ENCODE measurements at places on chromosomes 5 and 9. TPM values are rescaled to one million over a fixed set of nuclear protein-coding genes. Genes with fewer than 3 reads are reported as not detected.
A peak's percentile ranks its signal among the peaks of the same experiment; 100 is the strongest.

- DNase-seq, result no peak
These were observed 16.8 kb downstream of the PIP5K1B start for GRCh38 chr9:68721666-68722330.

DNA sequence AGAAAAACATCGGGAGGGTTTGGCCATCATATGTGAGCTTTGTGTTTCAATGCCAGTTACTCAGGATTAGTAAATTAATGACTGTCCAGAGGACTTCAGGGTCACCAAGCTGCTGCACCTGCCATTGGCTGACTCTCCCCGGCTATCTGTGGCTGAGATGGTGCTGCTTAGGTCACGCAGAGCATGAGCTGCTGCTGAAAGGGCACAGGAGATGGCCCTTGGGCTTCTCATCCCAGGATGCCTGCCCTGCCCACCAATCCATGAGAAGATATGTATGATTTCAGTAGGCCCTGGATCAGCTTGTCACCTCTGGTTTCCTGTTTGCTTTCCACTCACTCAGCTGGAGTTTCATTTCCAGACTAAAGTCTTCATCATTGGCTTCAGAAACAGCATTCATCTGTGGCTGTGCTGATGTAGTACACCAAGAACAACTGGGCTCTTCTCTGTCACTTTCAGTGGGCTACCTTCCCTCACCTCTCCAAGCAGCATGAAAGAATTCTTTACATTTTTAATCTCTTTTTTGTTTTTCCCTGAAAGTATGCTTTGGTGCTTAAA is 2.4 kb upstream of the CATSPER3 start:
- DNase-seq, result no peak

DNA sequence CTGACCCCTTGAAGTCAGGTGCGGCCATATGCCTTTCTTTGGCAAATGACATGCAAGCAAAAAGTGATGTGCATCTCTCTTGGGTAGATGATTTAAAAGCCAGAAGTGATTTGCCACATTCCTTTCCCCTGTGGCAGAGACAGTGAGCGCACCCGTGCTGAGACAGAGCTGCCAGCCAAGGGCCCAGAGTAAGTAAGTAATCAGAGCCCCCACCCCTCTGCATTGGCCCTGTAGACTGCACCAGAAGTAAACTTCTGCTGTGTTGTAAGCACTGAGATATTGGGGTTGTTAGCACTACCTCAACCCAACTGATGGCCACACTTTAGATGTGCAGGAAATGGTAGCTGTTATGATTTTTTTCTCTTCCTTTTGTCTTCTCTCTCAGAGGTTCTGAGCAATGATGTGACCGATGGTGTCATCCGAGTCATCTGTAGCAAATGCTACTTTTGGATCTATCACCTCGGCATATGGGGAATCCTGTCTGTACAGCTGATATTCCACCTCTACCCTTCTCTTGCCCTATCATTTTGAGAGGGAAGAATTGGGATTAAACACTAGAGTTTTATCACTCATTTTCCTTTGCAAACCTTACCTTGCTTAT is 58.0 kb downstream of the DOCK2 start:
- DNase-seq, result no peak

DNA sequence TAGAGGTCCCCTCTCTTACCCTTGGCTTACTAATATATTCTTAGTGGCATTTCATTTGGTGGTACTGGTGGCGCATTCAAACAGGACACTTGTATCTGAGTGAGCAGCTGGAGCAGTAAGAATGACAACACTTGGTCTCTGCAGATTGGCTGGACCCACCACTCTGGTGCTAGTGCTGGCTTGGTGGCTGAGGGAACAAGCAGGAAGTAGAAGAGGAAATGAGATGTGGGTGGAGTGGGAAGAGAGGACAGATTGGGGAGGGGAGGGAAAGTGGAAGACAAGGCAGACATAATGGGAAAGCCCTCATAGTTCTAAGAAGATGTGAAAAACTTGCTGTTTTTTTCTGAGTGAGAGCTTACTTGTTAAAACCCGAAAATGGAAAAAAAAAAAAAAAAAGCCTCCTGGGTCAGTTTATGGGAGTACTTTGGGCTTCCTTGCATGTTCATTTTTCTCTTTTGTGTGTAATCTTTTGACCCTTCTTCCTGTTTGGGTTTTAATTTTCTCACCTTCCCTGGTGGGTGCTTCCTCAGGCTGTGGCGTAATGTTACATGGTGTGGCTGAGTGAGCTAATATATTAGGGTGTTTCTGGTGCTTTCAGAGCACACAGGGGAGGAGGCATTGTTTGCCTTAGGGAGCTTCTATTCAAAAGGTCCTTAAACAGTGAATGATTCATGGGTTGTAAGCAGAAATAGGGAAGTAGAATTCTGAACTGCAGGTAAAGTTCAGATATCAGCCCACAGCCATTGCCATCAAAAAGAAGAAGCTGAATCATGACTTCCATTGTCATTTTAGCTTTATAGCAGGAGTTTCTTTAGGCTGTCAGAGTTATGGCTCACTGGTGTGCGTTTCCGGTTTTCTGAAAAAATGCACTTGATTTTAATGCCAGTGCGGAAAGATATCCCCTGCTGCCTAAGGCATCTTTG is 52.3 kb downstream of the TLE4 start:
- no peak for DNase-seq

- DNase-seq, result no peak
These were observed 222.9 kb upstream of the EFNA5 start for GRCh38 chr5:107893642-107894041.

- no peak for DNase-seq
These were observed 173.3 kb downstream of the PSAT1 start for GRCh38 chr9:78470216-78470615.

DNA sequence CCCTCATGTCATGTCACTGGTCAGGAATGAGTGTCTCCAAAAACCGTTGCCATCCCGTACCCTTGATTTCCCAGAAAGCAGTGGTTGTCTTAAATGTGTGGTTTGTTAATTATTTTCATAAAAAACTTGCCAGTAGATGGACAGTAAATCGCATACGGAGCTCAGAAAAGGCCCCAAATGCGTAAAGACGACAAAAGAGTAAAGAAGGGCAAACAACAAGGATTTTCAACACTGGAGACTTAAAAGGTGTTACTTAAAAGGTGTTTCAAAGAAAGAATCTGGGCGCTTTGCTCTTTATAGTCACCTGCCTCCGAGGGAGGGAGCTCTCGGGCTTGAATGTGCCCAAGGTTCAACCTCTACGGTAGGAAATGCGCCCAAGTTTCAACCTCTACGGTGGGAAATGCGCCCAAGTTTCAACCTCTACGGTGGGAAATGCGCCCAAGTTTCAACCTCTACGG is 734 bp downstream of the KIF27 start:
- no peak for DNase-seq

DNA sequence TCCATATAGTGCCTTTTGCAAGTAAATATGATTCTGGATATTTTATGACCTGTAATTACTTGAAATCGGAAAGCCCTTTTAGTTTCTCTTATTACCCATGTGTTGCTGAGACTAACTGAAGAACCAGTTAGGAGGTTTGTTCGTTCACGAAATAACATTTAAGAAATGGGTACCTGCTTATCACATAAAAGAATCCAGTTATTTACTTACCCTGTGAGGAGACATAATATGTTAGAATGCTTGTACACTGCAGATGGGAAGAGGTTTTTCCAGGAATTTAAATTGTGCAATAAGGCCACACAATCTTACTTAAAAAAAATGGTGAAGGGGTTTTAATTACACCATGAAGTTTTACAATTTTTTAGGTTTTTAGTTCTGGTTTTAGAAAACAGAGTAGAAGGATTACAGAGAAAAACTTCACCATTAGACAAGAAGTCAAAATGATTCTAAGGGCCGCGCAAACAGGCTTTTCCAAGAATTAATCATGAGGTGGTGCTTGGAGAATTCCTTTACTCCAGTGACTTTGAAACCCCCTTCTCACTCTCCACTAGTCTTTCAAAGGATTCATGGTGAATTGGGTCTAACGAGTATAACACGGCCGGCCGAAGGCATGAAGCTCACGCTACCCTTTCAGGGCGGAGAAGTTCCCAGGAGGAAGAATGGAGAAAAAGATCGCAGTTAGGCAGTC is 1.1 kb upstream of the PTGER4 start:
- DNase-seq, result no peak

GRCh38 chr5:73617510-73618279 is 8.3 kb upstream of the ARHGEF28 start:
- no peak for DNase-seq

- DNase-seq, result no peak
These were observed 88.8 kb upstream of the PAM start for GRCh38 chr5:102666164-102666946.

Gene PCDHB8
- total RNA-seq, result 0.95 TPM

Gene ARID3C
- total RNA-seq, result not detected

Gene OTP
- not detected for total RNA-seq

DNA sequence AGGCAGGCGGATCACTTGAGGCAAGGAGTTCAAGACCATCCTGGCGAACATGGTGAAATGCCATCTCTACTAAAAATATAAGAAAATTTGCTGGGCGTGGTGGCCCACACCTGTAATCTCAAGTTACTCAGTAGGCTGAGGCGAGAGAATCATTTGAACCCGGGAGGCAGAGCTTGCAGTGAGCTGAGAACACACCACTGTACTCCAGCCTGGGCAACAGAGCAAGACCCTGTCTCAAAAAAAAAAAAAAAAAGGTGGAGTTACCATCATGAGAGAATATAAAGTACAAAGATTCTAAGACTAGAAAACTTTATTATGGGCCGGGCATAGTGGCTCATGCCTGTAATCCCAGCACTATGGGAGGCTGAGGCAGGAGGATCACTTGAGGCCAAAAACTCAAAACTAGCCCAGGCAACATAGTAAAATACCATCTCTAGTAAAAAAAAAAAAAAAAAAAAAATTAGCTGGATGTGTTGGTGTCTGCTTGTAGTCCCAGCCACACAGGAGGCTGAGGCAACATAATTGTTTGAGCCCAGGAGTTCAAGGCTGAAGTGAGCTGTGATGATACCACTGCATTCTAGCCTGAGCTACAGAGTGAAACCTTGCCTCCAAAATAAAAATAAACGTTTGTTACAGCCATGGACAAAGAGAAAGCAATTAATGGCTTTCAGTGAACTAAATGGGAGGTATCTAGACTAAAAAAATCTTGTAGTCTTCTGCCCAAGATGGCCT is 12.9 kb downstream of the ANXA2R start:
- no peak for DNase-seq

- no peak for DNase-seq
These were observed 21.4 kb downstream of the GLRA1 start for GRCh38 chr5:151903243-151903653.

GRCh38 chr9:79977510-79978197 is 405.9 kb downstream of the TLE4 start:
- no peak for DNase-seq

GRCh38 chr9:113572076-113572861 is 108.7 kb downstream of the RGS3 start:
- peak; percentile 1 for DNase-seq

- DNase-seq, result no peak
These were observed 25.6 kb downstream of the RRAGA start for GRCh38 chr9:19074836-19075235.

Gene PLCXD3
- total RNA-seq, result 4.3 TPM

Gene CDC25C
- not detected for total RNA-seq

Gene ADAMTS2
- total RNA-seq, result 34.4 TPM

GRCh38 chr9:77158772-77159513 is 18.4 kb upstream of the VPS13A start:
- DNase-seq, result no peak

DNA sequence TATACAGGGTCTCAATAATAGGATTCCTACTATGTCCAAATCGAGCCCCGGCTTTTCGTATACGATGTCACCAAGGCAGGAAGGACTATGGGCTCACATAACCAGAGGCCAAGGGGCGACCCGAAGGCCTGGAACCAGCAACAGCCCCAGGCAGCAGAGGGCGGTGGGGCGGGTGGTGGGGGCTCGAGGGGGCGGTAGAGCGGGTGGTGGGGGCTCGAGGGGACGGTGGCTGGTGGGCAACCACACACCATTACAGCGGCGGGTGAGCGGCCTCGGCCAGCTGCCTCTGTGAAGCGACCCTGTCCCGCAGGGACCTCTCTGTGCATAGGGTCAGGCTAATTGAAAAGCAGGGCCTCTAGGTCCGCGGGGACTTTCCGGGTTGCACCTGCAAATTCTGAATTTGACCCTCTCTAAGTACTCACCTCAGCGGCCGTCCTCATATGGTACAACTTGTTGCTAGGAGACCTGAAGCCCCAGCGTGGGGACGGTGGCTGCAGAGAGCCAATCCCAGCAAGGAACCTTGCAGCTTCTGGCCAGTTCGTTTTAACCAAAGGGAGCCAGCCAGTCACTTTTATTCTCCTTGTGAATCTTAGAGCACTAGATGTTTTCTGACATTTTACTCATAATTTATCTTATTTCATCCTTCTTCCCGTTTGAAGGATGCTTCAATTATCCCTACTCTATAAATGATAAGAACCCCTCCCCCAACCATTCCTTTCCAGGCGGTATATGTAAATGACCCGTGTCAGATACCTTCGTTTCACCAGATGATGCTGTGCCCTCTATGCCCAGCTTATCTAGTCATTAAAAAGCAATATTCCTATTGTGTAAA is at the start of gene NME5:
Gene NME5 (minus strand): TSS at position 480 of the 832 bp plus-strand sequence. CDS start 648 bp downstream, outside the sequence.
- no peak for DNase-seq

DNA sequence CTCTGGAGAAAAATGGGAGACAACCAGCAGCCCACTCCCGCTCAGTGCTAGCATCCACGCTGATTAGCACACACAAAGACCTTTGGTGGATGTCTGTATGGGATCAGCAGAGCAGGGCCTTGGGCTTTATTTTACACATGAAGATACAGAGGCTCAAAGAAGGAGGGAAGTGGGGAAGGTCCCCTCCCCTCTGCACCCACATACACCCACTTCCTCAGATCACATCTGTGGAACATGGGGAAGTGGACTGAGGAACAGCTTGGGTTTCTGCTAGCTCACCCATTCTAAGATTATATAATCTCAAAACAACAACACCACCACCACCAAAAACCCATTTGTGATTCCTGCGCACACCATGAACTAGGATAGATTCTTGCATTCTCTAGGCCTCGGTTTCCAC is 14.0 kb downstream of the GGTA1 start:
- no peak for DNase-seq

GRCh38 chr5:59236448-59236847 is 653.6 kb downstream of the RAB3C start:
- no peak for DNase-seq

Gene AJM1
- 7.3 TPM for total RNA-seq

- DNase-seq, result no peak
These were observed 290.8 kb downstream of the GLIS3 start for GRCh38 chr9:4009006-4009511.

Data from thoracic aorta (tissue), 2 donors.